Foreskin keratinocyte (primary cell): ENCODE measurements at places on chromosomes 1 and 21. TPM values are rescaled to one million over a fixed set of nuclear protein-coding genes. Genes with fewer than 3 reads are reported as not detected.

The NBPF26 gene
- total RNA-seq, result 11.2 and 17.6 TPM in 2 replicates

The IFI44L gene
- total RNA-seq, result 31.8 and 44.0 TPM in 2 replicates

The RSPO1 gene
- not detected in 2 replicates for total RNA-seq

The ZNF362 gene
- 9.7 and 9.9 TPM in 2 replicates for total RNA-seq

The GBP6 gene
- total RNA-seq, result 0.20 and 0.39 TPM in 2 replicates

The EXTL1 gene
- 0.04 and 0.07 TPM in 2 replicates for total RNA-seq

The DMBX1 gene
- total RNA-seq, result not detected in 2 replicates

The NEK2 gene
- 24.1 and 31.1 TPM in 2 replicates for total RNA-seq

The NIBAN1 gene
- 22.6 and 28.2 TPM in 2 replicates for total RNA-seq

The CFAP74 gene
- total RNA-seq, result 0.03 and 0.07 TPM in 2 replicates

The ERG gene
- 0.24 and 0.49 TPM in 2 replicates for total RNA-seq

The NUDT4B gene
- 1.0 and 1.2 TPM in 2 replicates for total RNA-seq

The PROK1 gene
- not detected in 2 replicates for total RNA-seq

The ABL2 gene
- total RNA-seq, result 42.2 and 47.3 TPM in 2 replicates

The SLC45A1 gene
- total RNA-seq, result 0.42 and 0.61 TPM in 2 replicates

The ASCL5 gene
- total RNA-seq, result not detected in 2 replicates

The CHD5 gene
- total RNA-seq, result 0.04 and 0.10 TPM in 2 replicates

The CR2 gene
- not detected in 2 replicates for total RNA-seq

The VAV3 gene
- total RNA-seq, result 9.7 and 10.3 TPM in 2 replicates

The AVPR1B gene
- not detected in 2 replicates for total RNA-seq

The TCP10L gene
- total RNA-seq, result 0.39 and 0.41 TPM in 2 replicates

The BECN2 gene
- not detected in 2 replicates for total RNA-seq

The RPTN gene
- 0.04 and 0.07 TPM in 2 replicates for total RNA-seq

The KCNH1 gene
- total RNA-seq, result not detected in 2 replicates

The C4BPB gene
- total RNA-seq, result not detected in 2 replicates

The HSD3B1 gene
- total RNA-seq, result 0.07 TPM in 1 of 2 replicates, not detected in the other

The ZSWIM5 gene
- not detected in 2 replicates for total RNA-seq

The MEAF6 gene
- total RNA-seq, result 43.8 and 48.6 TPM in 2 replicates

The GBP7 gene
- total RNA-seq, result not detected in 2 replicates

The MYOM3 gene
- total RNA-seq, result 0.07 and 0.31 TPM in 2 replicates

The OR10T2 gene
- not detected in 2 replicates for total RNA-seq

The ZBTB8B gene
- total RNA-seq, result under 0.01 TPM in 2 replicates

The FBXO28 gene
- 29.4 and 30.9 TPM in 2 replicates for total RNA-seq

The FCRL1 gene
- total RNA-seq, result not detected in 2 replicates

The GUCA2B gene
- total RNA-seq, result not detected in 2 replicates

The FCRL5 gene
- not detected in 2 replicates for total RNA-seq

The EFNA3 gene
- total RNA-seq, result 4.1 and 4.2 TPM in 2 replicates

The CELF3 gene
- total RNA-seq, result not detected in 2 replicates

The TMCO1 gene
- 72.7 and 73.2 TPM in 2 replicates for total RNA-seq
